ENCODE measurements at places on chromosomes 5 and 9. TPM values are rescaled to one million over a fixed set of nuclear protein-coding genes. Genes with fewer than 3 reads are reported as not detected.

- H3K36me3 ChIP-seq, result no peaks in the 10 kb centered on the region
- no peaks in the 10 kb centered on the region for H3K4me1 ChIP-seq
- no peak overlapping the region for H3K4me3 ChIP-seq
- H3K27me3 ChIP-seq, result no peaks in the 10 kb centered on the region
- DNase-seq, result no peak
Measured at GRCh38 chr5:122967625-122968024, 68.9 kb downstream of the PPIC start.

Gene CCDC187
- 13.8 TPM for total RNA-seq

Gene OR1J2
- total RNA-seq, result 1.6 TPM

DNA sequence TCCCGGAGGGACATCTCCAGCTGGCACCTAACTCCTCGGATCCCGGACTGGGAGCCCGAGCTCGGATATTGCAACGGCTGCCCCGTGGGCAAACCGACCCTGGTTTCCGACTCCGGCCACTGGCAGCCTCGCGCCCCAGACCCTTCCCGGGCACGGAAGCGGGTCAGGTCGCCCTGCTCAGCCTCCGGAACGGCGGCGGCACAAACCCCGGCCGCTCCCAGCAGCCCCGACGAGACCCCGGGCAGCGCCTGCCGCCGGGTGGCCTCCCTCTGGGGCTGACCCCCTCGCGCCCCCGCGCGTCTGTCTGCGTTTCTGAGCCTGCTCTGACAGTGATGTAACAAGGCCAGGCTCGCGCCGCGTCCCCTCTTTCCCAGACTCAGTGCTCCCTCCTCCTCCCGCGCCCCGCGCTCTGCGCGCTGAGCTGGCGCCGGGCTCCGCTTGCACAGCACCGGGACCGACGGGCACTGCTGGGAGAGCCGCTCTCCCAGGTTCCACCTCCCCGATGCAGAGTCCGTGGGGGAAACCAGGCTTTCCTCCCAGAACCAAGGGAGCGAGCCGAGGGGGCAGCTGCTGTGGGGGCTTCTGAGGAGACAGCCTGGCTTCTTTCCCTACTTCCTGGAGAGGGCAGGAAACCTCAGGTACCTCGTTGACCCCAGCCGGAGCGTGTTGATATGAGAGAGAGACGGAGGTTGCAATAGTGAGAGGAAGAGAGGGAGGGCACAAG, at the start of gene TMEM215:
Gene TMEM215 (plus strand): TSS at position 373 of the 724 bp plus-strand sequence. CDS start 644 bp downstream, outside the sequence.
- H3K27me3 ChIP-seq, result no peaks in the 10 kb centered on the region
- no peaks in the 10 kb centered on the region for H3K4me1 ChIP-seq
- no peak within 1 kb of the TSS for H3K27ac ChIP-seq
- H3K36me3 ChIP-seq, result no peaks in the 10 kb centered on the region

Gene NNT
- 32.1 TPM for total RNA-seq

DNA sequence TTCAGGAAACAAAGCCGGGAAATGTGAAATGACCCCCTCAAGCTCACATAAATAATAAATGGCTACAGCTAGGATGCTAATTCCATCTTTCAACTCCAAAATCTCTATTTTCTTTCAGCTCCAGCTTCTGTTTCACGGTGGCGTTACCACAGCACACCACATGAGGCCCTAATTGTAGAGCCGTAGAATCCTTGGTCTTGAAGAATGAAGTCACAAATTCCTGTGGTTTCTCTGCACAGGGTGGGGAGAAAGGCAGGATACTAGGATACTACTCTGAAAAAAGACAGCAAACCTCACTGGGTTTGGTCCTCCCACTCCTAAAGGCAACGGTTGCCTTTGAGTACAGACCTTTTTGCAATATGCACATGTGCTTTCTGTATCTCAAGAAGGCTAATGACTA, 13.9 kb upstream of the RARS1 start:
- no peak for DNase-seq
- no peaks in the 10 kb centered on the region for H3K27me3 ChIP-seq
- H3K36me3 ChIP-seq, result no peaks in the 10 kb centered on the region
- H3K4me3 ChIP-seq, result no peak overlapping the region

DNA sequence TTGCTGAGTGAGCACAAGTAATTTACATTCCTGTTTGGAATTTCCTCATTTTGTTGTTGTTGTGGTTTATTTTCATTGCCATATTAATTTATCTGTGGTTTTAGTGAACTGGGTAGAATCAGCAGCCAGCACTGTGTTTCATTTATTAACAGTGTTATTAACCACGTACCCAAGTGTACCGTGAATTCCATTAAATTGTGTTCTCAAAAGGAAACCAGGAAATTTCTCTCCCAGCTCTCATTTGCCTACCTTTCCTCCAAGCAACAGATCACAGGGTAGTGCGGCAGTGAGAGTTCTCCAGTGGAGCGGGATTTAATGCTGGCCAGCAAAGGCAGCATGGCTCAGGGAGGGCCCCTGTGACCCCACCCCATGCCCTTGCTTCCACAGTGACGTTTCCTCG, 54.6 kb downstream of the MVB12B start:
- H3K27me3 ChIP-seq, result no peaks in the 10 kb centered on the region
- DNase-seq, result no peak
- no peak overlapping the region for H3K27ac ChIP-seq
- H3K4me1 ChIP-seq, result peaks cover 24% of the 10 kb centered on the region
- H3K36me3 ChIP-seq, result no peaks in the 10 kb centered on the region

Gene DMRT3
- total RNA-seq, result 6.3 TPM

Gene SPATA9
- 21.2 TPM for total RNA-seq

Gene PPIP5K2
- total RNA-seq, result 30.4 TPM

Gene JMY
- 26.6 TPM for total RNA-seq
